ENCODE measurements at places on chromosomes 12 and 14. TPM values are rescaled to one million over a fixed set of nuclear protein-coding genes. Genes with fewer than 3 reads are reported as not detected.

DNA sequence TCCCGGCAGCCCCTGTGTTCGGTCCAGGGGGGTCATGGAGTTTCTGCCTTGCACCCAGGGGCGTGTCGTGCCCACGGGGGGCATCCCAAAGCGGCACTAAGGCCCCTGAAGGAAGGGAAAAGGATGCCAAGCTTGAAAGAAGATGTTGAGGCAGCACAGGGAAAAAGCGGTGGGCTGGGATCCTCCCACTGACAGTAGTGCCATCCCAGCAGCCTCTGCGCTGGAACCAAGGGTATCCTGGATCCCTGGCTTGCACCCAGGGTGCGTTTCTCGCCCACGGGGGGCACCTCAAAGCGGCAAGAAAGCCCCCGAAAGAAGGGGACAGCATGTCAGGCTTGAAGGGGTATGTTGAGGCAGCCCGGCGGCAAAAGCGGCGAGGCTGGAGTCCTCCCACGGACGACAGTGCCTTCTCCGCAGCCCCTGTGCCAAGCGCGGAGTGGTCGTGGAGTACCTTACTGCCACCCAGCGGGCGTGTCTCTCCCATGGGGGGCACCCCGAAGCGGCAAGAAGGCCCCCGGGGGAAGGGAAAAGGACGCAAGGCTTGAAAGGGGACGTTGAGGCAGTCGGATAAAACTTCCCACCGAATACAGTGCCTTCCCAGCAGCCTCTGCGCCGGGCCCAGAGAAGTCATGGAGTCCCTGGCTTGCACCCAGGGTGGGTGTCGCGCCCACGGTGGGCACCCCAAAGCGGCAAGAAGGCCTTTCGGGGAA is 164.4 kb upstream of the ALG10B start:
- DNase-seq, result no peak

RAB3IP gene
- 4.5 TPM for total RNA-seq

DNA sequence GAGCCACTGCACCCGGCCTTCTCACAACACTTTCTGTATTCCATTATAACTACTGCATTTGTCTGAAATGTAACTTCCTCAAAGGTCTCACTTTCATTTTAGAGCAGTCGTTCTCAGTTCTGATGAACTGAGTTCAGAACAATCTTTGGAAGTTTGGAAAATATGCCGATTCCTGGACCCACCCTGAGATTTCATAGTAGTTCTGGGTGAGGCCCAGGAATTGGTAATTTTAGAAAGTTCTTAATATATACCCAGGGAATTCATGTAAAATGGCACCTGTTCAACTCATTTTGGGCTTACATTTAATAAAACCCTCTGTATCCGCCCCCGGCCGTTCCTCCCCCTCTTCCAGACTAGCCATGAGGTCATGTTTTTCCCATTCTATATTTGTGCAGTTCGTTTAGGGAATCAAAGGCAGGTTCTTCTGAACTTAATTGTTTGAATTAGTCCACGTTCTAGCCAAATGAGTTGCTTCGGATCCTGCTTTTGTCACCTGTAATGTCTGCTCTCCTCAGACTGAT is 5.9 kb downstream of the GSG1 start:
- no peak for DNase-seq

- no peak for DNase-seq
Measured at GRCh38 chr12:124739953-124740561, 123.6 kb downstream of the SCARB1 start.

GRCh38 chr14:91660790-91661189 is 71.1 kb downstream of the CATSPERB start:
- no peak for DNase-seq

VWF gene
- total RNA-seq, result under 0.01 TPM

GRCh38 chr12:107448198-107448597 is 237.4 kb upstream of the PWP1 start:
- DNase-seq, result no peak

DNA sequence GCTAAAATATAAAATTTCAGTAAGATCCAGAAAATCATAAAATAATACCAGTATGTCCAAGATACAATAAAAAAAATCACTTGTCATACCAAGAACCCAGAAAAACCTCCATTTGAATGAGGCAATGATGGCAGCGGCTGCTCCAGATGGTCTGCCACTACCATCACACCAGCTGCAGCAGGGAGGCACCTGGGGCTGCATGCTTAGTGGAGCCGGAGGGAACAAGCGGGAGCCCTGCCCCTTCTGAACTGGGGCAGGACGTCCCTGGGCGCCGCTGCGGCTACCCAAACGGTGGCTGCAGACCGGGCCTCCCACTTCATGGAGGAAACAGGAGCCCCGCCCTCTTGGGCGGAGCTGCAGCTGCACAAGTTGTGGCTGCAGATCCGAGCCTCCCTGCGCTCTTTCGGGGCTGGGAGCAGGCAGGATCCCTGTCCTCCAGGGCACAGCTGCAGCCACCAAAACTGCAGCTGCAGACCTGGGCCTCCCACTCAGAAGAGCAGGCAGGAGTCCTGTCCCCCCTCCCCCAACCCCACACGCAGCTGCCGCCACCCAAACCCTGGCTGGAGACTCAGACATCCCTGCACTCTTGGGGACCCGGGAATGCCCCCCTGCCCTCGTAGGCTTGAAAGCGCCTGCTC is 36.1 kb upstream of the OR5AU1 start:
- peak; percentile 39 for DNase-seq

CRIP1 gene
- total RNA-seq, result 2.6 TPM

SLC5A8 gene
- not detected for total RNA-seq

DNA sequence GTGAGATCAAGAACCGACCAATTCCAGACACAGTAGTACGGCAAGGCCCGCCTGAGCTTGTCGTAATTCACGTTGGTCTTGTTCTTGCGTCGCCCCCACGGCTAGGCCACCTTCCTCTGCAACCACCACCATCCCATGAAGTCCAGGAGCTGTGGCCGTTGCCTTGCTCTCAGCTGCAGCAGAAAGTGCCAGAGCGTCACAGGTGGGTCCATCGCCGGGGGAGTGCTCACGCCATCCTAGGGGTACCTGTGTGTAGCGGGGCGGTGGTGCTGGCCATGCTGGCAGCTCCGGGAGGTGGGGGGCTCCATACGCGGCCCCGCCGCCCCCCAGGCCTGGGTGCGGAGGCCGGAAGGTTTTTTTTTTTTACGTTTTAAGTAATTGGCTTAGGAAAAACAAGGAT is 23.1 kb downstream of the TMEM121 start:
- no peak for DNase-seq

CLEC4A gene
- 0.32 TPM for total RNA-seq

- DNase-seq, result no peak
Measured at GRCh38 chr14:86050072-86050683, 520.2 kb downstream of the FLRT2 start.

CLEC2D gene
- total RNA-seq, result 4.5 TPM

DNA sequence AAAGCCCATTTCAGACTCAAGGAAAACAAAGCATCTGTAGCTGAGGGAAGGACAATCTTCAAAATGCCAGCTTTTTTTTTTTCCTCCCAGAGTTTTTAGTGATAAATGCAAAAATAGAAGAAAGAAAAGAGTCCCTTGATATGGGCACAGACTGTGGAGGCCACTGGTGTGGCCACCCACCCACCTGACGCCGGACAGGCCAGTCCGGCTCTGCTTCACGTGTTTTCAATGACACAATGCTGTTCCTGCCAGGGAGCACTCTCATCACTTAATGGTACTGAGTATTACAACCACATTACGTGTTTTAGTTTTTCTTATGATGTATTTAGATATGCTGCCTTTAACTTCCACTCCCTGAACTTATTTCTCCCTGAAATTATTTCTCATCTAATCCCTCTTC is 155.7 kb upstream of the HIF1A start:
- DNase-seq, result no peak

DNA sequence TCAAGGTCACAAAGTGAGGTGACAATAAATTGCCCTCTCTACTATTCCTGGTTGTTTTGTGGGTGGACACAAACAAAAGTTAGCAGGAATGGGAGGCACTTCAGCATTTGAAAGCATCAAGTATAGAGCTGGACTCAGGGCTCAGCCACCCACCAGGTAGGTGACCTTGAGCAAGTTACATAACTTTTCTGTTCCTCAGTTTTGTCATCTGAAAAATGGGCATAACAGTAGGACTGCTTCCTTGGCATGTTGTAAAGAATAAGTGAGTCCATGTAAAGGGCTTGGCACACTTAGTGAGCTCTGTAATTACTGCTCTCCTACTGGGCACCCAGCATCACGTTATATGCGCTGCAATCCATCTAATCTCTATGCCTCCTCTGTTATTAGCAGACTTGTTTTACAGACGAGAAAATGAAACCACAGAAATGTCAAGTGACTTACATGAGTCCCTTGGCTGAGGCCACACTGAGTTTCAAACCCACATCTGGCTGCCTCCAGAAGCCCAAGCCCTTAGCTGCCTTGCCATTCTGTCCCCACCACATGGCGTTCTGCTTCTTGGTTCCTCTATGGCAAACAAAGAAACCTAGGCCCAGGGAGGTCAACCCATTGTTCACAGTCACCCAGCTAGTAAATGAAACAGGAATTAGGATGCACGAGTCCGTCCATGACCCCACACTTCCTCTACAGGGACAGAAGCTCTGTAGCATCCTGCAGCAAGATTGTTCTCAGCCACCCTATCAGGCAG is 63.2 kb upstream of the SLC24A4 start:
- no peak for DNase-seq

- DNase-seq, result no peak
Measured at GRCh38 chr12:122381021-122381420, 41.4 kb downstream of the CLIP1 start.

DNA sequence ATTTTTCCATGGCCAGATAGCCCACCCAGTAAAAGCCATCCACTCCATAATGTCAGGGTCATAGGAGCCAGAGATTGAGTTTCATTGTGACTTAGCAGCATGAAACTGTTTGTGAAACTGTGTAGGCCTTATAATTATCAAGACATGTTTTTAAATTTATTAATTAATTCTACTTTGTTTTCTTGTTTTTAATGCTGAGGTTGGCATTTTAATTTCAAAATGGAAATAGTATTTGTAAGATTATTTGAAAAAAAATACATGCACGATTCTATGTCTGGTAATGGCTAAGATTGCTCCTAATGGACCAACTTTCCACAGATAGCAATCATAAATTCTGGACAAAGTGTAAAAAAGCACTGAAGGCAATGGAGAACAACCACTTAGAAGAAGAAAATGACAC is 67.1 kb downstream of the GPR137C start:
- DNase-seq, result no peak
